ENCODE measurements at places on chromosomes 3 and 15. TPM values are rescaled to one million over a fixed set of nuclear protein-coding genes. Genes with fewer than 3 reads are reported as not detected.

DNA sequence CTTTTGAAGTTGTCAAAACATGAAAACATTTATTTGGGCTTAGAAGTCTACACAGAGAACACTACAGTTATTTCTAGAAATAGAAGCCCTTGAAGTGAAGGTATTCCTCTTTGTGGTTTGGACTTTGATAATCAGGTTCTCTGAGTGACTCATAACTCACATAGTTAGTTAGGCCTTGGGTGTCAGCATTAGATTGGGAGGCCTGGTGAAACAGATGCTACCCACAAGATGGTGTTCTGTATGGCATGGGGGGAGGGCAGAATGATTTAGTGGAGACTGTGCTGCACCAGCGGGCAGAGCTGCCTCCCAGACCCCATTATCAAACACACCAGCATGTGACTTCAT lies 108.9 kb upstream of the ETV5 start:
- DNase-seq = no peak
- no peak overlapping the region for H3K4me3 ChIP-seq
- H3K36me3 ChIP-seq = no peaks in the 10 kb centered on the region
- H3K27ac ChIP-seq = no peak overlapping the region

DNA sequence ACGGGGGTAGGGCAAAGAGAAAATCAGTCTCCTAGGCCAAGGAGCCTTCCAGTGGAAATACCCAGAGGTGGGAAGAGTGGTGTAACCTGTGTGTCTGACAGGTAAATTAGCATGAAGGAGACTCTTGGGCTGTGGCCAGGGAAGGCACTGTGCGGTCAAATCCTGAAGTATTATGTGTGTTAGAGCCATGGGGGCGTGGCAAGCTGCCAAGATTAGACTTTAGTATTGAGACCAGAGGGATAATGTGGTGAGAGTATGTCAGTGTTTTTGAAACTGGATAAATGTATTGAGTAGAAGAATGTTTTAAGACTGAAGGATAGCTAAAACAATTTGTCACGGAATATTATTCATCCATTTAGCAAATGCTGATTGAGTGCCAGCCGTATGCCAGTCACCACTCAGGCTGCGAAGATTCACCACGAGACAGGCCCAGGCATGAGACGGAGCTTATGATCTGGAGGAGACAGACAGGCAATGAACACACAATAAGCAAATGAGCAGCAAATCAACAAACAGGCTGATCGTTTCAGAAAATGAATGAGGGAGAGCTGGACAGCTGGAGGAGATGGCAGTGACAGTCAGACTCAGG lies 445.9 kb downstream of the MCTP2 start:
- no peaks in the 10 kb centered on the region for H3K4me1 ChIP-seq
- no peaks in the 10 kb centered on the region for H3K36me3 ChIP-seq
- no peaks in the 10 kb centered on the region for H3K27me3 ChIP-seq
- no peak overlapping the region for H3K27ac ChIP-seq
- no peak for DNase-seq

CHRM5 gene
- under 0.01 TPM for total RNA-seq

DNA sequence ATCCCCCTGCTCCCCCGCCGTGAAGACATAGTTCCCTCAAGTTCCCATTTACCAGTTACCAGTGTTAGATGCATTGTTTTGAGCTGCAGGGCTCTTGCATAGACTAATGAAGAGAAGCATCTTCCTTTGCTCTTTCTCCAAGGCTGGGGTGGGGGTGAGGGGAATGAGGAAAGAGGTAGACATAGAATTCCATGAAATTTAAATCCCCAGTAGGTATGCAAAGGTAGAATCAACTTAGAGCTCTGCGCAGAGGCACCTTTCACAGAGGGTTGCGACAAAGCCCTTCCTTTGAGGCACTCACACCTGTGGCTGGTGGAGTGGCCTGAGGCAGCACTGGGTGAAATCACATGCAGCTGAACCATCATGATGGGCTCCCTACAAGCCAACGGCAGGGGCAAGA lies 101.3 kb downstream of the WDR76 start:
- H3K36me3 ChIP-seq = no peaks in the 10 kb centered on the region
- DNase-seq = no peak
- no peaks in the 10 kb centered on the region for H3K27me3 ChIP-seq
- no peak overlapping the region for H3K27ac ChIP-seq
- H3K4me3 ChIP-seq = no peak overlapping the region

- no peaks in the 10 kb centered on the region for H3K27me3 ChIP-seq
- peak overlapping the region; percentile 19 for H3K4me3 ChIP-seq
- DNase-seq = peak; percentile 93
- H3K4me1 ChIP-seq = peaks cover 10% of the 10 kb centered on the region
- peaks cover 14% of the 10 kb centered on the region for H3K36me3 ChIP-seq
Observed at GRCh38 chr3:134201201-134202130, 49.2 kb downstream of the RYK start.

SLCO2A1 gene
- total RNA-seq = under 0.01 TPM

DNA sequence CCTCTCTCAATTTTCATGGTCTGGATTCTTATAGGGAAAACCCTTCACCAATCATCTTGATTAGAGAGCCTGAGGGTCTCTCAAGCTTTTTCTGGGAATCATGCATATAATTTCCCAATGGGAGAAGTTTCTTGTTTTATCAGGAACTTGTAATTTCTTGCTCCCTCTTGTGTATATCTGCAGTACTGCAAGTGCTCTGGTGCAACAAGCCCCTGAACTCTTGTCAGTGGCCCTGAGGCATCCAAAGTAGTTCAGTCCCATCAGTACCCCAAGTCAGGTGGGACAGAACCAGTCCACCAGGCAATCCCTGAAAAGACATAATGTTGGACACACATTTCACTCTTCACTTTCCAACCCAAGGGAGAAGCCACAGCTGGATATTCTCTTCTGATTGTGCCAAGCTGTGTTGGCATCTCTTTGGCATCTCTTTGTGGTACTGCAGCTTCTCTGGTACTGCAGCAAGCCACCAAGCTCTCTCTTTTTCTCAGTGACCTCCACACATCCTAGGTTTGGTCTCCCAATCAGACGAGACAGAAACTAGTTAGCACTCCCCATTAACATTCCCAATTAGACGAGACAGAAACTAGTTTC lies 214.5 kb downstream of the ZIC4 start:
- no peak overlapping the region for H3K27ac ChIP-seq
- H3K36me3 ChIP-seq = no peaks in the 10 kb centered on the region
- no peaks in the 10 kb centered on the region for H3K27me3 ChIP-seq

PLS1 gene
- 1.7 TPM for total RNA-seq

NUP210 gene
- under 0.01 TPM for total RNA-seq

ISLR2 gene
- total RNA-seq = not detected

DNA sequence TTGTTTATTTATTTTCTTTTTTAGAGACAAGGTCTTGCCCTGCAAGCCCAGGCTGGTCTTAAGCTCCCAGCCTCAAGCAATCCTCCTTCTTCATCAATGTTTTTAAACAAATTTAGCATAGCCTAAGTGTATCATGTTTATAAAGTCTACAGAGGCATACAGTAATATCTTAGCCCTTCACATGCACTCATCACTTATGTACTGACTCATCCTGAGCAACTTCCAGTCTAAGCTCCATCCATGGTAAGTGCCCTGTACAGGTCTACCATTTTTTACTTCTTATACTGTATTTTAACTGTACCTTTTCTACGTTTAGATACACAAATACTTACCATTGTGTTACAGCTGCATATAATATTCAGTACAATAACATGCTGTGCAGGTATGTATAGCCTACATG lies 860.0 kb downstream of the FHIT start:
- H3K4me3 ChIP-seq = no peak overlapping the region
- no peaks in the 10 kb centered on the region for H3K4me1 ChIP-seq
- H3K27ac ChIP-seq = no peak overlapping the region
- H3K27me3 ChIP-seq = peaks cover 1% of the 10 kb centered on the region
- no peaks in the 10 kb centered on the region for H3K36me3 ChIP-seq

SLC28A2 gene
- not detected for total RNA-seq

- H3K4me3 ChIP-seq = no peak overlapping the region
- peaks cover 19% of the 10 kb centered on the region for H3K36me3 ChIP-seq
- H3K27me3 ChIP-seq = no peaks in the 10 kb centered on the region
- no peak overlapping the region for H3K27ac ChIP-seq
- DNase-seq = no peak
Observed at GRCh38 chr3:47083786-47084185, 80.1 kb downstream of the SETD2 start.

GRCh38 chr3:46986055-46986730 lies 6.7 kb downstream of the NBEAL2 start:
- no peak overlapping the region for H3K27ac ChIP-seq
- no peaks in the 10 kb centered on the region for H3K4me1 ChIP-seq
- no peaks in the 10 kb centered on the region for H3K36me3 ChIP-seq
- no peak for DNase-seq
- no peak overlapping the region for H3K4me3 ChIP-seq

GRCh38 chr3:42600958-42601675 lies 631 bp downstream of the NKTR start:
- no peaks in the 10 kb centered on the region for H3K27me3 ChIP-seq
- peak overlapping the region; percentile 64 for H3K4me3 ChIP-seq
- DNase-seq = peak; percentile 65
- H3K4me1 ChIP-seq = 0 out of 2 replicates have a peak, but pooled peaks cover 3% of the 10 kb centered on the region

GRCh38 chr3:46909535-46910161 lies 32.1 kb downstream of the PTH1R start:
- no peaks in the 10 kb centered on the region for H3K36me3 ChIP-seq
- H3K27me3 ChIP-seq = peaks cover 2% of the 10 kb centered on the region

DNA sequence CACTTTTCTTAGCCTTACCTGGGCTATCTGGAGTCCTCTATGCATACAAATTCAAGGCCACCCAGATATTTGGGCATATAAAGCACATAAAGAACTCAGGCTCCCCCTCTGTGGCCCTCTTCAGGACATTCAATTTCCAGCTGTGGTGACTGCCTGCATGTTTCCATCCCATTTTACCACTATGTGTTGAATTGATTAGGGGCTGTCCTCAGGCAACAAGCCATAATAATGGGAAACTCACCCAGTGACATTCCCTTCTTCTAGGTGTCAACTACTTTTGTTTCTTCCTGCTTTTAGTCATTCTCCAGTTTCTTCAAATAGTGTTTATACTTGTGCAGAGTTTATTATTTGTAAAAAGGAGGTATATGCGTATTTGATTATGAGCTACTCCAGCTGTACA lies 18.0 kb downstream of the NRG4 start:
- no peak overlapping the region for H3K4me3 ChIP-seq
- H3K27ac ChIP-seq = no peak overlapping the region
- no peaks in the 10 kb centered on the region for H3K36me3 ChIP-seq
- H3K4me1 ChIP-seq = no peaks in the 10 kb centered on the region
- DNase-seq = no peak

DNA sequence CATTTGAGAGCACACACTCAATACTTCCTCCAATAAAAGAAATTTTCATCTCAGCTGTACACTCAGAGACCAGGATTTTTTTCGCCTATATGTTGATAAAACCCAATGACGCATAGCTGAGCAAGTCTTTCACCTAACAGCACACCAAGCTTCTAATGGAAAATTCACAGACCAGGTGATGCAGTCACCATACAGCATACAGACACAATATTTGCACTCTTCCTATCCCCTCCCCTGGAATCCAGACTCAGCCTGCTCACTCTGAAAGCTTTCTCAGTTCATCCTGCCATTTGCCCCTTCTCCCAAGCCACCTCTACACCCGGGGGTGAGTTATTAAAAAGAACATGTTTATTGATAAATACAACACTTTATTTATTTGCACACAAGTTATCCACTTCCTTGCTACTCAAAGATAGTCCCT lies 1.7 kb downstream of the TBC1D5 start:
- H3K4me3 ChIP-seq = peak overlapping the region; percentile 10
- DNase-seq = peak; percentile 83
- no peaks in the 10 kb centered on the region for H3K27me3 ChIP-seq
- H3K36me3 ChIP-seq = no peaks in the 10 kb centered on the region
- H3K4me1 ChIP-seq = peaks cover 4% of the 10 kb centered on the region

ADAMTSL3 gene
- total RNA-seq = under 0.01 TPM

CAMK2N2 gene
- total RNA-seq = not detected

GRCh38 chr3:45792036-45792435 lies 4.3 kb downstream of the SLC6A20 start:
- no peak overlapping the region for H3K27ac ChIP-seq
- DNase-seq = no peak
- no peak overlapping the region for H3K4me3 ChIP-seq
- H3K36me3 ChIP-seq = no peaks in the 10 kb centered on the region
- H3K27me3 ChIP-seq = peaks cover 78% of the 10 kb centered on the region
